ENCODE measurements at places on chromosomes 1 and 21. TPM values are rescaled to one million over a fixed set of nuclear protein-coding genes. Genes with fewer than 3 reads are reported as not detected.

Gene TMEM50B
- total RNA-seq, result 39.7 TPM

Gene NFIA
- 94.1 TPM for total RNA-seq

Gene UBXN10
- total RNA-seq, result 5.4 TPM

Gene ASTN1
- total RNA-seq, result 0.94 TPM

Gene INPP5B
- total RNA-seq, result 19.7 TPM

Gene UFC1
- 77.7 TPM for total RNA-seq

Gene KAZN
- 12.6 TPM for total RNA-seq

Gene PPP1R12B
- 416 TPM for total RNA-seq

Gene SLC25A44
- total RNA-seq, result 16.0 TPM

Gene TSPEAR
- 0.39 TPM for total RNA-seq

Gene OR2L8
- not detected for total RNA-seq

Gene CCDC27
- total RNA-seq, result not detected

Gene VTCN1
- not detected for total RNA-seq
